ENCODE measurements at places on chromosomes 1 and 21.

GRCh38 chr1:23763041-23763577, 15.1 kb upstream of the PITHD1 start:
- no peak for DNase-seq

DNA sequence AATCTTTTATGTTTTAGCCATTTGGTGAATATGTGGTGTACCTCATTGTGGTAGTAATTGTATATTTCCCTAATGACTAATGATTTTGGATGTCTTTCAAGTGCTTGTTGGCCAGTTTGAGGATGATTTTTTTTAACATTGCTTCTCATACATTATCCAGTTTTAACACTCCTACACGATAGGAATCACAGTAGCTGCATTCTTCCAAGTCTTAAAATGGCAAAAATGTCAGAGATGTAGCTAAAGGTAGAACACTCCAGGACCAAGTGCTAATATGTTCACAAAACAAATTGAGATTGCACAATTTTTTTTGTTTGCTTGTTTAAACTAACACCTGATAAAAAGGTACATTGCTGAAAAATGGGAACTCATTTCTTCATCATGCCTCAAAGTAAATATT, 11.7 kb downstream of the USP25 start:
- DNase-seq, result no peak

GRCh38 chr1:110555807-110556470, 37.0 kb upstream of the KCNA10 start:
- DNase-seq, result no peak

- no peak for DNase-seq
Measured at GRCh38 chr21:38945545-38946245, 140.0 kb downstream of the ETS2 start.

DNA sequence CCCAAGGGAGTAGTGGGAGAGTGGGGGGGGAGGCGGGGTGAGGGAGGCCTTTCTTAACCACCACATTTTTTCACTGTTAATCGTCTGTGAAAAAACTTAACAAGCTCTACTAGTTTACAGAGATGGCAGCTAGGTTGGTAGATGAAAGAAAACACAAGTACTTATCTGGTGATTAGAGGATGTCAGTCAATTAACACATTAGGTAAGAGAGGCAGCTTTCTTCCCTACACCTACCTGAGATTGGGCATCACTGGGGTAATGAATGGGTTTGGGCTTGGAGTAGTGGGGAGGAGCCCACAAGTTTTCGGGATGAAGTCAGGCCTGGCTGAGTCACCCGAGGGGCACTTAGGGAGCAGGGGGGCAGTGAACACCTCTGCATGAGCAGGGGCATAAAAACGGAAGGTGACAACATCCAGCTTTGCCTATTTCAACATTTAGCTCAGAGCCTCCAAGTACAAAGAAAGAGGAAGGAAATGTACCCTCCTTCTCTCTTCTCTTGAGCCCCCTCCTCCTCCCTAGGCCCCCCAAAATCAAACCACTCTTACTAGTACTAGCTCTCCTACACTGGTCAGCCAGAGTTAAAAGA, 2.5 kb downstream of the LBR start:
- no peak for DNase-seq

DNA sequence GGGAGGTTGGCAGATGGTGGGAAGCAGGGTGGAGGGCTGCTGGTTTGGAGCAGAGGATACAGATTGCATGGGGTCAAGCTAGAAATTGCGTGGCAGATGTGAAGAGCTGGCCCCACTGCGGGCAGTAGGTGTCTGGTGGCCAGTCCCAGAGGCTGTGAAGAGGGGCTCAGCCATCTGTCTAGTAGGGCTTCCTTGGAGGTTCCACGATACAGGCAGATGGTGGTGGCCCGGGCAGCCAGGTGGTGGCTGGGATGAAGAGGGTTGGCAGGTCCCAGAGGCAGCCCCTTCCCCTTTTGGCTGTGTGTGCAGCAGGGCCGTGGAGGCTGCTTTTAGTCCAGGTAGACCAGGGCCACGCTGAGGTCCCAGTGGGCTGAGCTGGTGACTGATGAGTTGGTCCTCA, 16.6 kb downstream of the PSEN2 start:
- no peak for DNase-seq

- no peak for DNase-seq
Measured at GRCh38 chr1:84353695-84354094, 44.6 kb upstream of the DNASE2B start.

- DNase-seq, result no peak
Measured at GRCh38 chr1:83910461-83910860, 88.5 kb downstream of the TTLL7 start.

GRCh38 chr1:19738076-19738475, 61.6 kb downstream of the TMCO4 start:
- DNase-seq, result no peak

- DNase-seq, result no peak
Measured at GRCh38 chr1:168819668-168820067, 90.7 kb upstream of the DPT start.

DNA sequence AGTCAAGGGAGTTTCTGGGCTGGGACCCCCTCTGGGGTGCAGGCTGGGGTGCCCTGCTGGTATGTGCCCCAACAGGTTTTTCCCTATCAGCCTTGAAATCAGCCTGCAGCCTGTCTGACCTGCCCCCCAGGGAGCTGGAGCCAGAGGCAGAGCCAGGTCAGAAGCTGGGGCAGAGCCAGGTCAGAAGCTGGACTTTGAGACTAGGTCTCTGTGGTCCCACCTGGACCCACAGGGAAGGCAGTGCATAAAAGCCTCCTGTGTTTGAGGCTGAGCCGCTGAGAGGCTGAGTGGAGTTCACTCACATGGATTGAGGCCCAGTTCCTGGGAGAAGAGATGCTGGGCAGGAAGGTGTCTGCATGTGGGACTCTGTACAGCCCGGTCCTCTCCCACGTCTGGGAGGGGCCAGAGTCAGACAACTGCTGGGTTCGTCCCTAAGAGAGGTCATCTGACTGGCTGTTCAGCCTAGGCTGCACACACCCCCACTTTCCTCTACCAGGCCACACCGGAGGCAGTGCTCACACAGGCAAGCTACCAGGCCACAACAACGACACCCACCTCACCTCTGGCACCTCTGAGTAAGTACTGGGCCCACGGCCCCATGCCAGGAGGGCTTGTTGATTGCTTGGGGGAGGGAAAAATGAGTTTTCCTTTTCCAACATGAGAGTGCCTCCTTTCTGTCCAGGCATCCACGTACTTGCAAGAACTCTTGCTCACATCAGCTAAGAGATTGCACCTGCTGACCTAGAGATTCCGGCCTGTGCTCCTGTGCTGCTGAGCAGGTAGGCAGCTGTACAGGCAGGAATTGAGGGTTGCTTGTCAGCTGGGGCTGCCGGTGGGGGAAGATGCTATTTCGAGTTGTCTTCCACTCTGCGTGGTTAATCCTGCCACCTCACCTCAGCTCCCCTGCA, at the start of gene ANXA9:
Gene ANXA9 (plus strand): TSS at position 488 of the 908 bp plus-strand sequence. CDS start 814 bp downstream, outside the sequence.
- no peak for DNase-seq

DNA sequence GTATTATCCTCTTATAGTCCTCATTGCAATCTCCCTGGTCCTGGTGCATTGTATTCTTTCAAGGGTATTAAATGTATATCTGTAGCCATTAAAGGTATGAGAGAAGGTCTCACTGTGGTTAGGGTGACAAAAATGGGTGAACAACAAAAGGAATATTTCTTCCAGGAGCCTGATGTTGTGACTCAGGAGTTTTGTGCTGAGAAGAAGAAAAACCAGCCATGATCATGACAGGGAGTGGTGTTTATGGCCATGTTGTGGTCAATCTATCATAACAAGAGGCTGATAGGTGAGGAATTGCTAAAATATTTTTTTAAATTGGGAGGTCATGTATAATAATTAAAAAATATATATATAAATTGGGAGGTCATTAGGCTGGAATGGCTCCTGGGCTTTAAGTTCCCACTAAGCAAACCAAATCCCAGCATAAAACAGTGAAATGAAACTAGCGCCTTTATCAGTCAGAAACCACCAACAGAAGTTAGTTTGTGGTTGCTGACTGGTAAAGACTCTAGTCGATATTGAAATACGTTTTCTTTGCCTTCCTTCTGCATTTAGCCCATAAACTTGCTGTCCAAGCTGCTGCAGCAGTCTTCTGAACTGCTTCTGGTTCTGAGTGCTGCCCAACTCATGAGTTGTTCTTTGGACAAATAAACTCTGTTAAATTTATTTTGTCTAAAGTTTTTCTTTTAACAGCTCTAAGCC, 60.3 kb downstream of the TBX19 start:
- DNase-seq, result peak; percentile 71

DNA sequence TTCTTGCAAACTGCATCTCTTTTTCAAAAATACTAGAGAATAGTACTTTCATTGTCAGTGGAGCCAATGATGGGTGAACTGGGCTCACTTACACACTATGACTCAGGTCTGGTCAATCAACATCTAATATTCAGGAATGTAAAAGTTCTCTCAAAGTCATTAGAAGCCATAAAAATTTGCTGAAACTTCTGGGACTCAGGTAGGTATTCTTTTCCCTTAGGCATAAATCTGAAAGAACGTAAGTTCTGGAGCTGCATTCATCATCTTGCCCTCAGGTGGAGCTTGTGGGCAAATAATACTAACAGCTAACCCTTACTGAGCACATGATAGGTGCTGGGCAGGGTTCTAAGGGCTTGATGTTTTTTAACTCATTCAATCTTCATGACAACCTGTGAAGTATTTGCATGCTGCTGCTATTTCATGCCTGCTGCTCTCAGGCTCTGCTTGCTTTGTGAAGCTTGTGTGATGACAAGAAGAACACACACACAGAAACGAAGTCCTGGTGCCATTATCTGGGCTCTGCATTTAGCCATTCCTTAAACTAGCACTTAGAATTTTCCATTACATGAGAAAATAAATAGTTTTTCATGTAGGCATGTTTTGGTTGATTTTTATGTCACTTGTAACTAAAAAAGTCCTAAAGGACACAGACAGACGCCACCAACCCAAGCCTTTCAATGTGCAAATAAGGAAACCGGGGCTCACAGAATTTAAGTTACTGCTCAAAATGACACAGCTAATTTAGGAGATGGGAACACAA, 394.2 kb upstream of the LYPLAL1 start:
- DNase-seq, result no peak

DNA sequence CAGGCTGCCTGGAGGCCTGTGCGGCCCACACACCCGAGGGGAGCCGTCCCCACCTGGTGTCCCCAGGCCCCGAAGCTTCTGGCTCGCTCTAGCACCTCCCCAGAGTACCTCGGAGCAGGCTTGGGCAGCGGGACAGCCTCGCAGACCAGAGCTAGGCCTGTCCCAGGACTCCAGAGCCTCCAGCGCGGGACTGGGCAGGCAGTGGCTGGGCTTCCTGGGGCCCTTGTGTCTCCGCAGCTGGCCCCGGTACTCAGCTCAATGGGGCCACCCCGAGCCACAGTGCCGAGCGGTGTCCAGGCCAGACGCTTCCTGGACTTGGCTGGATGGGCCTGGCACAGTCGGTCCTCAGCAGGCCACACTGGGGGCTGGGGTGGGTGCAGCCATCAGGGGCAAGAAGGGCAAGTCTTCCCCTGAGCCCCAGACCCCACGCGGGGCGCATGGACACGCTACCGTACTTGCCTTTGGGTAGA, 4.9 kb downstream of the SCNN1D start:
- no peak for DNase-seq

DNA sequence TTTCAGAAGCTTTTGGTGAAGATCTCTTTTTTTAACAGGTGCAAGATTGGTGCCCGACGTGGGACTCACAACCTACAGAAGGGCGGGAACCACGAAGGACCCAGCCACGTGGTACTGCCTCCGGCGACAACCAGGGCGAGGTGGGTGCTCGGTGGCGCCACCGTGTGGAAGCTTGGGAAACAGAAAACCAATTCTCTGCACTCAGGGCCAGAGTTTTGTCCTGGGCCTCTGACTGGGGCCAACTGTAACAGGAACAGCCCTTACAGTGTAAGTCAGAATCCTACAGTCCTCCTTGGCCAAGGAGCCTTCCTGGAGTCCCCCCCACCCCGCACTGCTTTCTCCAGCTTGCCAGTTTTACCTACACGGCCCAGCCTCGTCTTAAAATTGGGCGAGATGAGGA, 11.6 kb upstream of the S100A7A start:
- DNase-seq, result peak; percentile 46

- DNase-seq, result no peak
Measured at GRCh38 chr21:31258073-31258472, 86.0 kb downstream of the TIAM1 start.

DNA sequence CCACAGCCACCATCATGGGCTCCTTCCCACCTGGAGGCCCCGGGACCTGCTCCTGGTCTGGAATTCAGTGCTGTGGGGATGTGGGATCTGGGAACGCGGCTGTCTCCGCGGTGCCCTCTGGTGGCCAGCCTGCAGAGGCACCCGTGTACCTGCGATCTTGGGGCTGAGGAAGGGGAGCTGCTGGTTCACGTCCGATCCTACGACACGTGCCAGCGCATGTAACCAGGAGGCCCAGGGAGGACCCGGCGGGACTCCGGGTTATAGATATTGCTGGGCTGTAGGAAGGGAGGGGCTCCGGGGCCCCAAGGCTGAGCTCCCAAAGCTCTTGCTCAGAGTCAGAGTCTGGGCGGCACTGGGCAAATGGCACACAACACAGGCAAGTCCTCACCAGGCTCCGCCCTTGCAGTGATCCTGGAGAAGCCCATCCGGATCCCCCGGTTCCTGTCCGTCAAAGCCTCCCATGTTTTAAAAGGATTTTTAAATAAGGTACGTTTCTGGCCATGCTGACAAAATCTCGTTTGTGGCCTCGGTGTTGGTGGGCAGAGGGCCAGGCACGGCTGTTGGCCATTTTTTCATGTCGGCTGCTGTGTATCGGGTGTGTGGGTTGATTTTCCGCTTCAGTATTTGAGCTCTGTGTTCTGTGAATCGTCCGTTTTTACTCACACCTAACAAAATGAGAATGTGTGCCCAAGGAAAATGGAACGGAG, 20.1 kb downstream of the FAAP20 start:
- peak; percentile 30 for DNase-seq

DNA sequence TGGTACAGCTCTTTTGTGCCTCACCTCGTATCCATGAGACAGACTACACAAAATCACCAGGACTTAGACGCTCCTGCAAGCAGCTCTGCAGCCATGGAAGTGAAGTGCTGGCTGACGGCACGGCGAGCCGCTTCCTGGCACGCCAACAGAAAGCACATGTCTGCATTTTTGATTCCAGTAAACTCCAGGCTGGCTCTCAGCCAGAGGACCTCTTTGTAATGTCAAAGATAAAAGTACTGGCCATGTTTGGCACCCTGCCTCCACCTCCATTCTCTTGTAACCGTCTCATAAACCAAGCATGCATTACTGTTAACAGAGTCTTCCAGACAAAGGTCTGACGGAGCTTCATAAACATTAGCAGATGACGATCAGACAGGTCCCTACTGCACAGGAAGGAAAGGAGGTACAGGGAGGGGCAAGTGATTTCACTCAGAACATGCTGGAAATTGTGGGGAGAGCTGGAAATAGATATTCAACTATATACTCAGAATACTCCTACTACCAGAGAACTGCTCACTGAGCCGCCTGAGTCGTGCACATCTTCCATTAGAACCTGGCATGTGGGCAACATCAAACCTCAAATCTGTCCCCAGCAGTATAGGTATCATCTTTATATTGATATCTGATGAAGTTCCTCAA, 632.0 kb downstream of the SMYD3 start:
- no peak for DNase-seq

DNA sequence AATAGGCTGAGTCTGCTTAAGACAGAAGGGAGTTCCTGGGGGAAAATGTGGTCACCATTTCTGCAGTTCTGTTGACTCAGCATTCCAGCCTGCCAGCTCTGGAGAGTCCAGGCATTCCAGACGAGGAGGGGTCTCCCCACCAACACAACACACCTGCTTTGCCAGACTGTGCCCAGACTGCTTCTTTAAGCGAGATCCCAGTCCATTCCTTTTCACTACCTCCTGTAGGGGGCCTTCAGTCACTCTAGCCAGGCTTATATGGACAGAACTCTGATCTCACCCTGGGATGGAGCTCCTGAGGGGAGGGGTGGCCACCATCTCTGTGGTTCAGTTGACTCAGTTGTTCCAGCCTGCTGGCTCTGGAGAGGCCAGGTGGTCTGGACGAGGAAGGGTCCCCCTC, 48.5 kb downstream of the UBE2U start:
- no peak for DNase-seq

Measured in activated CD4-positive, alpha-beta T cell treated with anti-CD3 and anti-CD28 coated beads, Interleukin-2, Interleukin-4, amounts not matched to agents 100 ng/mL and 50 ng/mL, durations not matched to agents 16 hours and 8 hours (primary cell).